ENCODE measurements at places on chromosomes 1 and 21. TPM values are rescaled to one million over a fixed set of nuclear protein-coding genes. Genes with fewer than 3 reads are reported as not detected.

NCAM2 gene
- 0.13 TPM for total RNA-seq

BTBD8 gene
- total RNA-seq: 0.27 TPM

PDIK1L gene
- 11.9 TPM for total RNA-seq

DNA sequence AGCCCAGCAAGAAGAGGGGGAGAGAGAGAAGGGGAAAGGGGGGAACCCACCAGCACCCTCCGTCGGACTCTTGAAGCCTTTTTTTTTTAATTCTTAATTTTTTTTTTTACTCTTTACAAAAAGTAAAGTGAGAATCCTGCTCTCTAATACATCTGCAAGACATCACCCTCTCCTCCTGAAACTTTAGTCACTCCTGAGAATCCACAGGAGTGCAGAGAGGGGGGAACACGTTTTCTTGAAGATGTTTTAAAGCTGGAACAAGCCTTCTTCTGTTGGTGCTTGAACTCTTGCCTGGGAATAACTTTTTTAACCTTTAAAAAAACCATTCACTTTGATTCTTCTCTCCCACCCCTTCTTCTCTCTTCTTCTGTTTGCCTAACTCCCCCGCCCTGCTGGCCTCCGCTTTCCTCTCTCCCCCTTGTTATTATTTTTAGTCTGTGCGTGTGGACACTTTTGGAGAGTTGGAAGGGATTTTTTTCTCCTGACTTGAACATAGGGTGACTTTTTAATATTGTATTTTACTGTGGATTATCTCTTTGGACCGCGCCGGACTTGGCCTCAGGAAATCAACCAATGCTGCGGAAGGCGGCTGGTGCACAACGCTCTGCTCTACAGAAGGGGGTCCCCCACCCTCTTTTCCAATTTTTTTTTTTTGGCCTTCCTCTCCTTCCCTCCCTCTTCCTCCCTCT is 383 bp upstream of the PRRX1 start:
- H3K36me3 ChIP-seq: no peaks in the 10 kb centered on the region
- H3K27ac ChIP-seq: no peak overlapping the region
- H3K27me3 ChIP-seq: peaks cover 38% of the 10 kb centered on the region
- no peaks in the 10 kb centered on the region for H3K4me1 ChIP-seq

GRCh38 chr1:184632415-184633175 is 122.1 kb downstream of the EDEM3 start:
- H3K27me3 ChIP-seq: no peaks in the 10 kb centered on the region
- DNase-seq: no peak
- no peak overlapping the region for H3K4me3 ChIP-seq
- H3K27ac ChIP-seq: no peak overlapping the region

All from GM12878 (cell line).